Activated T-cell treated with anti-CD3 and anti-CD28 coated beads for 4 hours (primary cell): ENCODE measurements at places on chromosomes 7 and 10.

GRCh38 chr10:113236998-113237397 is 287.0 kb downstream of the TCF7L2 start:
- DNase-seq = no peak

DNA sequence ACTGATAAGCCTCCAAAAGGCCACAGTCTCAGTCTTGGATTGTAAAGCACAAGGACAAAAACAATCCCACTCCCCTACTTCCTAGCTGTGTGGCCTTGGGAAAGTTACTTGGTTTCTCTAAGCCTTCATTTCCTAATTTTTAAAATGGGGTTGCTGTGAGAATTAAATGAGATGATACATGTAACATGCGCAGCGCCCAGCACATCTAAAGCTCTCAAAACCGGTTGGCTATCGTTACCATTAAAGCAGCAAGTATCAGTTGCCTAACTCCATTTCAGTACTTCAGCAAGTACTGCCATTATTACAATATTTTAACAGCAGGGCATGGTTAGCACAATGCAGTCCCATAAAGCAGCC is 1.9 kb downstream of the NRCAM start:
- DNase-seq = no peak

- no peak for DNase-seq
Observed at GRCh38 chr7:77188731-77189437, 10.7 kb downstream of the FGL2 start.

DNA sequence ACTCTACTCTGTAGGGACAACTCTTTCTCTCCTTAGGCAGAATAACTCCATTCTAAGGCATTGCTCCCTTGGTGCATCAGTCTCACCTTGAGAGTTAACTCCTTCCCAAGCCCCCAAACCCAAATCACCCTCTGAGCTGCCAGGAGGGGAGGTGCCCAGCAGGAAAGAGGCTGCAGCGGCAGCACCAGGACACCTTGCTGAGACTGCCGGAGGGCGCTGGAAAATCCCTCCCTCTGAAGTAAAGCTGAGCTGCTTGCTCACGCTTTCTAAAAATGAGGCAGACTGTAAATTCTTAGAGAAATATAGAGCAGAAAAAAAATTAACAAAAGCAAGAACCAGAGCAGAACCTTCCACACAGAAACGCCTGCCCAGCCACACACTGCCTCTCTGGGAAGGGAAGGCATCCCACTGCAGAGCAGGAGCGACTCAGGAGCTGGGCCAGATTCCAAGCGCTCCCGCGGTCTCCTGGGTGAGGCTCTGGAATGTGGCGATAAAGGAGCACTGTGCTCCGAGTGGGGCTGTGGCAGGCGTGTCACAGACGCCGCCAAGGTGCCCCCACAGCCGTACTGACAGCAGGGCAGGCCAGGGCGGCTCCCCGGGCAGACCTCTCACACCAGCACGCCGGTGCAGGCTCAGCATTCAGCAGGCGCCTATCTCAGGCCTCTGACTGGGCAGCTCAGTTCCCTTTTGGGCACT is 202.1 kb downstream of the TNS3 start:
- no peak for DNase-seq

DNA sequence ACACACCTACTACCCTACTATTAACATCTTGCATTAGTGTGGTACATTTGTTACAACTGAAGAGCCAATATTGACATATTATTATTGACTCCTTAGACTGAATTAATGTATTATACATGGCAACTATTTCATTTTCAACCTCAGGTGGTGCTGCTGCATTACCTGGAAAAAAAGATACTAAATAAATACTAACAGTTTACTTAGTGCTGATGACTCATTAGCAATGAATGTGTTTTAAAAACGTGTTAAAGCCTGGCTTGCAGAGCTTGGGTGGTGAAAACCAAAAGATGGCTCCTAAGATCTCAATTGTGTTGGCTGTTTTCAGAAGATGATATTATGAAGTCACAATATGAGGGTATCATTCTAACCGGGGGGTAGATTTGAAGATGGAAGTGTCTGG is 34.8 kb downstream of the CFAP43 start:
- DNase-seq = no peak

GRCh38 chr10:103895411-103896186 is 22.4 kb downstream of the STN1 start:
- DNase-seq = no peak

- no peak for DNase-seq
Observed at GRCh38 chr7:128005759-128006159, 25.5 kb downstream of the LRRC4 start.

DNA sequence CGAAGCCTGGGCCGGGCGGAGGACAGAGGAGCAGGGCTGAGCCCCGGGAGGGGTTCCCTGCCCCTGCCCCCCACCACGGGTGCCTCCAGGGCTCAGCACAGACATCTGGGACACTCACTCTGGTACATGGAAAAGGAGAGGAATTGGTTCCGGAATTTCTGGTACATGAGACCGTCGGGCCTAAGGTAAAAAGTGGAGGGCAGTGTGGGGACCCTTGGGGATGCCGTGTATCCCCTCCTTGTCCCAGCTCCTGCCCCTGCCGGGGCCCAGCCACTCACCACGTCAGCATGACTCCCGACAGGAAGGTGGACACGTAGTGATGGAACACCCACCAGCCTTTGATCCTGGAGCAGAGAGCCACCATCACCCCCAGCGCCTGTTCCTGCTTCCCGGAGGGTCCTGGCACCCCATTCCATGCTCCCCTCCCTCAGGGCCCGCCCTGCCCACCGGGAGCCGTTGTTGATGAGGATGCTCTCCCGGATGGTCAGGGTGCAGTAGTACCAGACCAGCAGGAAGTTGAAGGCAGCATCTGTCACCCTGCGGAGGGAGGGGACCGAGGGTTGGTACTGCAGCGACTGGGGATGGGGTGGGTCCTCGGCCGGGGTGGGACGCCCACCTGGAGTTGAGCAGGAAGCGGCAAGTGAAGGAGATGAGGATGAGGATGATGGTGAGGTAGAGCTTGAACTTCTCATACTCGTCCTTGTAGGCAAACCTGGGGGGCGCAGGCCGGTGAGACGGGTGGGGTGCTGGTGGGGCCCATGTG is 6.4 kb downstream of the TMEM120A start:
- no peak for DNase-seq

- no peak for DNase-seq
Observed at GRCh38 chr7:96224685-96225084, 97.2 kb downstream of the SLC25A13 start.

DNA sequence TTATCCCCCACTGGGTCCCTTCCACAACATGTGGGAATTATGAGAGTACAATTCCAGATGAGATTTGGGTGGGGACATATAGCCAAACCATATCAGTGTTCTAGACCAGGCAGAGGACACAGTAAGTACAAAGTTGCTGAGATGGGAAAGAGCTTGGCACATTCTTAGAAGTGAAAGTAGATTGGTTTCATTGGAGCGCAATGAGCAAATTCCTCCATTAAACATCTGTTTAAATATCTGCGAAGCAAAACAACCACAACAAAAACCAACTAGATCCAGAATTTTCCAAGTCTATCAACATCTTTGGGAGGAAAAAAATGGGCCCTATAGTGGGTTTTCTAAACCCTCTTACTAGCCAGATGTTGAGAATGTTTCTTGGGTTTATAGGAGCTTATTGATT is 80.0 kb upstream of the STEAP1B start:
- DNase-seq = no peak

GRCh38 chr7:149826344-149827088 is 11.7 kb upstream of the ZNF862 start:
- DNase-seq = no peak

GRCh38 chr7:68537051-68537773 is 1061.1 kb upstream of the AUTS2 start:
- no peak for DNase-seq
